Stimulated activated CD4-positive, alpha-beta T cell treated with anti-CD3 and anti-CD28 coated beads, Interleukin-1b, Interleukin-23, amount 100 ng/mL, for 1 hour (primary cell): ENCODE measurements at places on chromosomes 16 and 17.

DNA sequence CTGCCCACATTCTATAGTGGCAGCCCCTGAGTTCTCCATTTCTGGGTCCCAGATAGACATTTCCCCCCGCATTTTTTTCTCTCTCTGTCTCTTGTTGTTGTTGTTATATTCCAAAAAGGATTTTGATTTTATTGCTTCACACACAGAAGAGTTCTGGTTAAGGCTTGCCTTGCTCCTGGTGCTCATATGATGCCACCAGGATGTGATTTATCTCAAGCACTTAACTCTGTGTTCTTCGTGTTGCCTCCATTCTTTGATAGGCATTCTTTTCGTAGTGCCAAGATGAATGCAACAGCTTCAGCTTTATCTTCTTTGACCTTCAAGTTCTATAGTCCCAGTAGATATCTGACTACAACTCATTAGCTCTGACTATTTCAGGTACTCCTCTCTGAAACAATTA lies 9.1 kb downstream of the ITGA3 start:
- no peak for DNase-seq

DNA sequence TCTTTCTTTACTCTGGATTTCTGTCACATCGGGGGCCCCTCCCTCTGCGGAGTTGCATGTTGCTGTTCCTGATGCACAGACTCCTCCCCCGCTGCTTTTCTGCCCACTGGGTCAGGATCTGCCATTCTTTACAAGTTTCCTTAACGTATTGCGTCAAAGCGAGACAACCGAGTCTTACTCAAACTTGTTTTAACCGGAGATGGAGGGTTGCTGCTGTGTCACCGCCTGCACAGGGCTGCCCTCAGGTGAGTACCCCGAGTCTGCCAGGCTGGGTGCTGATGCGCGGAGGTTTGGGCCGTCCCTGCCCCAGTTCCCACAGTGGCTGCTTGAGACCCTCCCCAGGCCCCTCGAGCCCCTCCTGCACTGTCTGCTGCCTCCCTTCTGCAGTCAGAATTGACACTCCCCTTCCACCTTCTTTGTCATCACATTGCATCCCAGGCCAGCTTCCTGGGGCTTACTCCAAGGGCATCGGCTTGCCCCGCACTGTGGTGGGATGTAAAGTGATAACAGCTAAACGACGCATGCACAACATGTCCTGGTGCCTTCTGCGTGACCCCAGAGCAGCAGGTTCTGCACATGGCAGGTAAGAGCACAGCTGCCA lies 19.3 kb downstream of the CARHSP1 start:
- DNase-seq: no peak

DNA sequence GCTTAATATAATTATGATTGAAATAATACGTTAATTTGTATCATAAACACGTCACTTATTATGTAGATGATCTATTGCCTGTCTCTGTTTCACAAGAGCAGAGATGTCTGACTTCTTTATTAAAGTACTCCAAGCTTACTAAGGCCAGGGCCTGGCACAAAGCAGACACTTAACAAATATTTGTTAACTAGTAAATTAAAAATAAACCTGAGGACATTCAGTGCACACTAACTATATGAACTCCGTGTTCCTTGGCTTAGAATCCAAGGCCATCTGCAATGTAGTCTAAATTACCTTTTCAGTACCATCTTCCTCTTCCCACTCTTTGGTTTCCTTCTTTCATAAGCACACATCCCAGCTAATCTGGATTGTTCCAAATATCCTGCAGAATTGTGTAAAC lies 210.8 kb upstream of the SOX9 start:
- no peak for DNase-seq

DNA sequence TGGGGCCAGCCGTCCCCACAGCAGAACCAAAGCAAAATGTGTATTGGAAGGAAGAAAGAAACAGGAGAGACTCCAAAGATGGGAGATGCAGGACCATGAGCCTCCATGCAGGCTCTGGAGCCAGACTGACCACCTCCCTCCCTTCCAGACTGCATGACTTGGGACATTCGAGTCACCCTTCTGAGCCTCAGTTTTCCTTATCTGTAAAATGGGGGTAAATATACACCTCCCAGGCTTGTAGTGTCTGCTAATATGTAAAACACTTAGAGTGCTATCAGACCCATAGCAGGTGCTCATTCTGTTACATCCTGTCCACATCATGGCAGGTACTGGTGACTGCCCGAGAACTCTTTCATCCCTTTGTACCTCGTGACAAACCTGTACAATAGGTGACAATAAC lies 370.8 kb downstream of the SNX29 start:
- no peak for DNase-seq

DNA sequence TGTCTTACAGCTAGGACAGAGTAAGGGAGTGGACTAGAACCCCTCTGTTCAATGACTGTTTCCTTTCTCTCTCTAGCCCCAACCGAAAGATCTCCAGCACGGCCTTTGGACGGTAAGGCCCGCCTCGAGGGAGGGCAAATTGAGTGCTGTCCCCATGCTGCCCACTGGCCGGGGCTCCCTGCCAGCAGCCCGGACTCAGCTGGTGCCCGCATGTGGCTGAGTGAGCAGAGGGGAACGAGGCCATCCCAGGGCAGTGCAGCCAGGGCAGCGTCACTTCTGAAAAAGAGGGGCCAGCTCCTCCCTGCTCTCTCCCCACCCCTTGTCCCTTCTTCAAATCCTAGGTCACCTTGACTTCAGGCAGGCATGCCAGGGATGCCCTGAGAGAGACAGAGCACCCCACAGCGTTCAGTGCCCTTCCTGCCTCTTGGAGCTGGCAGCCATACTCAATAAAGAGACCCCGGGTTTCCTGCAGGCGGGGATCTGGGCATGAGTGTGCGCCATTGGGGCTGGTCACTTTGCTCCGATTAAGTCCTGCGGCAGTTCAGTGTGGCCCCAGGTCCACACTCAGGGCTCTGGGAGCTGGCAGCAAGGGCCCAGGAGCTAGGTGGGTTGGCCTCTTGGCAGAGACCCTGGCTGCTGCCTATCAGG lies 130.9 kb downstream of the RAB11FIP4 start:
- no peak for DNase-seq

DNA sequence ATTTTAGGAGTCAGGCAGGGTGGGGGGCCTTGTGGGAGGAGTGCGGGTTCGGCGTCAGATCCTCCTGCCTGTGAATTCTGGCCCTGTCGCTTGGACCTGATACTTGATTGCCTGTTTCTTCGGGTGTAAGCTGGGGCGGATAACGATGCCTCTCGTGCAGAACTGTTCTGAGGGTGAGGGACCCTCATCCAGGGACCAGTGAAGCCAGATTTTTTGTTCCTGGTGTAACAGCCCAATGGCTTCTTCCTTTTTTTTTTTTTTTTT lies 1.3 kb downstream of the TBCD start:
- no peak for DNase-seq

- no peak for DNase-seq
These were observed 1.1 kb downstream of the KSR1 start for GRCh38 chr17:27457360-27457715.

GRCh38 chr17:61413661-61414126 lies 14.1 kb downstream of the TBX2 start:
- no peak for DNase-seq
